ENCODE measurements at places on chromosomes 13 and 19.

GRCh38 chr19:51354103-51354741, 12.0 kb downstream of the ETFB start:
- no peak for DNase-seq

DNA sequence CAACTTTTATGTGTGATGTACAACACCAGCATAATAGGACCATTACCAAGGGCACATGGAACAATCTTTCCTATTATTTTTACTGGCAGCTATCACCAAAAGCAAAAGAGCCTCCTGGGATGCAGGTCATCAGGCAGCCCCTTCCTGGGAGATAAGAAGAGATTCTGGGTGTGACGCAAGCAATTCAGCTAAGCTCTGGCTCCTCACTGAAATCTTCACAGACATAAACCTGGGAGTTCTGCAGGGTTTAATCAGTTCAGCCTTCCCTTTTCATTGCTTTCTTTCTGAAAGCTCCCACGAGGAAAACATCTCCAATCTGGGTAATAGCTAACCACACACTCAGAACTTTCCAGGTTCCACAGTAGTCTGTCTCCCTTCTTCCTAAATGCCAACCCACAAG, 341.1 kb downstream of the ENOX1 start:
- no peak for DNase-seq

DNA sequence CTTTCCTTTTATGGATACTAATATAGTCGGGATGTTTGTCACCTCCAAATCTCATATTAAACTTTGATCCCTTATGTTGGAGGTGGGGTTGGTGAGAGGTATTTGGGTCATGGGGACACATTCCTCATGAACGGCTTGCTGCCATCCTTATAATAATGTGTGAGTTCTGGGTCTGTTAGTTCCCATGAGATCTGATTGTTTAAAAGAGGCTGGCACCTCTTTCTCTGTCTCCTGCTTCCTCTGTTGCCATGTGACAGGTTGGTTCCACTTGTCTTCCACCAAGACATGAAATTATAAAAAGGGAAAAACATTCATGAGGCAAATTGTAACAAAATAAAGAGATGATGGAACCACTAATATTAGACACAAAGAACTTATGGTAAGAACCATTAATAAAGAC, 107.8 kb upstream of the ATXN8OS start:
- DNase-seq = no peak

- peak; percentile 54 for DNase-seq
These were observed 5.1 kb upstream of the SPACA6 start for GRCh38 chr19:51687791-51688670.

GRCh38 chr13:73215823-73216222, 157.0 kb downstream of the KLF5 start:
- DNase-seq = peak; percentile 94

GRCh38 chr19:29702963-29703320, 12.1 kb downstream of the C19orf12 start:
- DNase-seq = no peak

- DNase-seq = no peak
These were observed 2.8 kb downstream of the PTGIR start for GRCh38 chr19:46622118-46622446.

DNA sequence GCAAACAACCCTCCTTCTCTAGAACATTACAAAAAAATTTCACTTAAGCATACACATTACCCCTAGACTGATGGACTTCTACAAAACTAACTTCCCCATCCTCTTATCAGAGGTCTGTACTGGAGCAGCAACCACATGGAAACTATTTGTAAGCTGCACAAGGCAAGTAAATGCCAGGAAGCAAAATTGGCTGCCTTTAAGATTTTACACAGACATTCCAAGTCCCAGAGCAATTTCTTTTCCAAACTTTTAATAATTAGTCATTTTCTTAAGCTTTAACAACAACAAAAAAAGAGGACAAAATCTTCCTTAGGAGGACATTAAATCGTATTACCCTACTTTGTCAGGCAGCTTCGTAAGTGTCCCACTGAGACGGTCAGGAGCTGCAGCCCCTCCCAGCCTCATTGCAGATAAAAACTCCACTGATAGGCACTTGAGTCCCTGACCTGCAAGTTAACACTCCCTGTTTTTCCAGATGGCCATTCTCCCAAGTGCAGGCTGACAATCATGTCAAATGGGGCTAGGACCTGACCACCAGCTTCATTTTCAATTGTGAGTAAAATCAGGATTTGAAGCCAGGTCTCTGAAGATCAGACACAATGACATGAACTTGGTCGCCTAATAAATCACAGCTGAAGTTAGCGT, 680.1 kb downstream of the DIAPH3 start:
- DNase-seq = no peak

- DNase-seq = no peak
These were observed 20.3 kb downstream of the CEACAM16 start for GRCh38 chr19:44719262-44719701.

GRCh38 chr19:29714371-29714952, 599 bp downstream of the C19orf12 start:
- DNase-seq = no peak

DNA sequence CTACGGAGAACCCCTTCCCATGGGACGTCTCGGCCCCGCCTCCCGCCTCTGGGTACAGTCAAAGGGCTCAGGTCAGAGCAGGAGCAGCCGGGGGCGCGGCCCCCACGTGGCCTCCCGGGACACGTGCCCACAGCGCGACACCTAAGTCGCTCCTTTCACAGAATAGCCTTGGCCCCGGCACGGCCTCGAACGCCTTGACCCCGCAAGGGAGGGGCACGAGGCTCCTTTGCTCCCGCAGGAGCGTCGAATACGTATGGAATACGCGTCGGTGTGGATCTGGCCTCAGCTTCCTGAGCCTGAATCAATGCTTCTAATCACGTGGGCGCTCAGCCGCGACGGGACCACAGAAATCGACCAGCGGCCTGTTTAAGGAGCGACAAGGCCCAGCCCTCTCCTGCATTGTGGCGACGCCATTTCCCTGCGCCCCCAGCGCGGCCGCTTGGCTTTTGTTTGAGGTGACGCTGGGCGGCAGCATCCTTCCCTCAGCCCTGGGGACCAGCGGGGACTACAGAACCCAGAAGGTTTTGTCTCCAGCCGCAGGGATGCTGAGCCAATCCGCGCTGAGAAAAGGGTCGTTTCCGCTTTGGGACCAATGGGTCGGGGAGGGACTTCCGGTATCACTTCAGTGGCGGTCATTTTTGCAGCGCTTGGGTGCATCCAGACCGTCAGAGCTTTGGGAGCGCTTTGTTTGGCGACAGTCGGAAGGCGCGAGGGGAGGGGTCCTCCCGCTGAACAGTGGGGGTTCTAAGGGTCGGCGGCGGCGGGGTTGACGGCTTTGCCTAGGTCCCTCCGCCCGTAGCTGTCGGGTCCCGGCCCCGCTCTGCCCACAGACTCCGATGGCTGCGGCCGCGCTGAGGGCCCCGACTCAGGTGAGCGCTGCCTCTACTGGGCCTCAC, at the start of gene ZIK1:
ZIK1 (plus strand) TSS at position 625 of the 896 bp plus-strand sequence; CDS start at position 837, 212 bp downstream.
- DNase-seq = peak; percentile 97
